ENCODE measurements at places on chromosomes 2 and 18.

- DNase-seq, result no peak
Measured at GRCh38 chr2:11862049-11862448, 115.6 kb downstream of the LPIN1 start.

DNA sequence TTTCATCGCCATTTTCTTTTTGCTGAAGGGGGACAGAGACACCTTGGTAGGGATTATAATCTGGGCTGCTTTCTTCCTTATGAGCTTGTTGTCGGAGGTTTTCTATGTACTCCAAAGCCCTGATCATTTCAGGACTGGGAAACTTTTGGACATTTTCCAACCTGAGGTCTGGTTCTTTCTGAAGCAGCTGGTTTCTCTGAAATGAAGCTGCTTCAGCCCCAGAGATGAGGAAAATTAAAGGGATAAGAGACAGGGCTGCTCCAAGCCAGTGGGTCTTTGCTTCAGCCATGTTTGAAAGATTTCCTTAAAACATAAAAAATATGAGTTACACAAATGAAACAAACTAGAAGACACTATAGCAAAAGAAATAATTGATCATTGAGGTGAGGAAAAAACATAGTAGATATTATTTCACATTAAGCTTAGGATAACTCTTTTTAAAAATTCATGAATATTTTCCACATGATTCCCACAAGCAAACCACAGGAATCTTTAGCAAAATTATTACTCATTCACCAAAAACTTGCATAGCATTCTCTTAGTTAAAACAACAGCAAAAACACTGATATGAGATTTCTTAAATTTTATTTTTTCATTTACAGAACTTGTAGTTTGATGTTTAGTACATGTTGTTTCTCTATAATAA lies 3.0 kb downstream of the SCG2 start:
- DNase-seq, result no peak

DNA sequence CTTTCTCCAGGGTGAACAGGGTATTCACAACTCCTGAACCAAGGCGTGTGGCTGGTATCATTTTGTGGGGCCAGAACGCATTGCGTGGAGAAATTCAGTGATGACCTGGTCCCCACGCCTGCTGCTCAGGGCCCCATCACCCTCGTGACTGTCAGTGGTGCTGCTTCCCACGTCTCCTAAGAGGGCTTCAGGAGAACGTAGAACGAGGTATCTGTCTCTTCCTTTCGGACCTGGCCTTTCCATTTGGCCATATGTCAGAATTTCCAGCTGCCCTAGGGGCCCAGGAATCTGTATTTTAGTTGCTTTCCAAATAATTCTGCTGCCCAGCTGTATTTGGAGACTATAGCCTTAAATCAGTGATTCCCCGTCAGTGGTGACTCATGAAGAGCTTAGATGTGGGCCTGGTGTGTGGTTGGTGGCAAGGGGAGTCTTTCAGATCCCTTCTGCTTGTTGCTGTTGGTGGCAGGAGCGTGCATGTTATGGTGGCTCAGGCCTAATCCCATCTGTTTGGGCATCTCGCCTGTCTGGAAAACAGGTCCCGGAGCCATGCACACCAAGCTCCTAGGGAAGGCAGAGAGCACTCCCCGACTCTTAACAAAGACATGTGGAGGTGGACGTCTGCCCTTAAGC lies 56.4 kb downstream of the NPAS2 start:
- DNase-seq, result no peak

- DNase-seq, result no peak
Measured at GRCh38 chr2:197294260-197294659, 16.3 kb downstream of the ANKRD44 start.

DNA sequence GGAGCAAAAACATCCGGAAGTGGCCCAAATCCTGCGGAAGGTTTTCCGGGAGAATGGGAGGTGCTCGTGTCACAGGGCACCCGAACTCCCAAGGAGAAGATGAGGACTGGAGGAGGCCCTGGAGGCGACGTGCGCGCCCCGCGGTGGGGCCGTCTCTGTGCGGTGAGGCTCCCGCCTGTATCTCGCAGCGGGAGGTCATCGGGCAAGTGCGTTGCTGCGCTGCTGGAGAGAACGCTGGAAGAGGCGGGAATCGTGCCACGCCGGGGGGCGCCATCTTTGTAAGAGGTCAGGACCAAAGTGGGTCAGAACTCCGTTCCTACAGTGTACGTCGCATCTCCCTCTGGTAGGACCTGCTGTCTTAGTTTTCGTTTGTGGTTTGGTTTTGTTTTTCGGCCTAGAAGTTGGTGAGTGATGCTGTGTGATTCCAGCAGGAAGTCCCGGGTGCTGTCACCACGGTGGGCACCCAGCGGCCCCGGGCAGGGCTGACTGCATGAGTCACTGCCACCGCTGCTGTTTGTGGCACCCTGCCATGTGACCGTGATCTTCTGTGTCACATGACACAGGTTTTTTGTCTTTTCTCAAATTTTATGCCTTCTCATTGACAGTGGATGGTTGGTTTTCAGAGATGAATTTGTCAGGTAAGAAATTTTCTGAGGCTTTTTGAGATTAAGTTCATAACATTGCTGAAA lies 21.5 kb upstream of the ATP9B start:
- no peak for DNase-seq

- DNase-seq, result no peak
Measured at GRCh38 chr2:164717000-164717803, 95.9 kb upstream of the GRB14 start.

GRCh38 chr2:186718903-186719302 lies 25.0 kb downstream of the FAM171B start:
- DNase-seq, result no peak

DNA sequence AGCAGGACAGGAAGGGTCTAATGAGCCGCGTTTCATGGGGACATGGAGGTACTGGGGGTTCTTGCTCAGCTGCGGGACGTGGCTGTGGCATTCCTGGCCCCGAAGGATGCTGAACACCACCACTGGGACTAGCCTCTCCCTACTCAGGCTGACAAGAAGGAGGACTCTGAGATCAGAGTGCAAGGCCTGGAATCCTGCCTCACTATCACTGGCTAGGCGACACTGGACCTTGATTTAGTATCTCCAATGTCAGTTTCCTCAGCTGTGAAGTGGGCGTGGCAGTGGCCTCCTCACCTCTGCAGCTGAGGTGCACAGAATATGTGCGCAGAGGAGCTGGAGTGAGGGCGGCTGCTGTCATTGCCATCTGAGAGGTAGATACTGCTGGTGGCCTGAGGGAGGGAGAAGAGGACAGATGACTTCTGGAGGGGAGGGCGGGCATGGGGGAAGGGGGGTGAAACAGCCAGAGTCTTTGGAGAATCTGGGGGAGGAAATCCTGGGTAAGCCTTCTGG lies 157.8 kb upstream of the CAPN13 start:
- DNase-seq, result no peak

DNA sequence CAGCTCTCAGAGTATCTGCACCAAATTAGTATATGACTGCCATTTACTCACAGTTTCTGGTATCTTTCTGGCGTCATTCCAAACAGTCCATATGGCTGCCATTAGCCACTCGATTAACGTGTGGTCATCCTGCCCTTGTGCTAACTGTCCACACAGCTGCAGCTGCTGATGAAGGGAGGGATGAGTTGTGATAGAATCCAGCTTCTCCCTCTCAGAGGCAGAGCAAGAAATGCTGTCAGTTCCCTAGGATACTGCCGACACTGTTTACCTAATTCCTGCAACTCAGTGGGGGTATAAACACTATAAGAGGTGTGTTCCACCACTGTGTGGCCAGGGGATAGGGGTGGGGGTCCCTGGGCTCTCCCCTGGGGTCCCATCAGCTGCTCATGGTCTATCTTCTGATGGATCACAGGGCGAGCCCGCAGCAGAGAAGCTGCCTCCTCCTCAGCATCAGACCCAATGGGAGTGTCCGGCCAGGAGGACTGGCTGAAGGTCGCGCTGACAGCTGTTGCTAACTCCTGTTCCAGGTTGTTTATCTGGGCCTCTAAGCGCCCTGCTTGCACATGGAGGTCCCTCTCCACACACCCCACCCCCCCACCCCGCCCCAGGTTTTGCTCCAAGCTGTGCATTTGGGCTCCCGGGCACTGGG lies 17.3 kb upstream of the KLHL23 start:
- no peak for DNase-seq

- DNase-seq, result no peak
Measured at GRCh38 chr2:231666171-231667095, 41.9 kb upstream of the PTMA start.

DNA sequence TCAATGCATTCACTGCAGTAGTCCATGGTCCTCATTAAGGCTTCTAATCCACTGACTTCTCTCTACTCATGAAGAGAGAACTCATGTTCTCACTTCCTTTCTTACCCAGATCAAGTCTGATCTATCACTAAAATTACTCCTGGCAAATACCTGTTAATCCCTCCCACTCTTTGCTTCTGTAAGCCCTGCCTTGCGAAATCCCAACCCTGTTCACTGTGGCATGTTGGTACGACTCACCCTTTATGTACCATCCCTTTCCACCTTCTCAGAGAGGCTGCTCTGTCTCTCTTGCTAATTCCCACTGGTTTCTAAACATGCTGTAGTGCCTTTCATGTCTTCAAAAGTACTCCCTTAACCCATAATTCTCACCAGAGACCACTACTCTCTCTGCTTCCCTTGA lies 272.2 kb upstream of the ACVR2A start:
- no peak for DNase-seq

DNA sequence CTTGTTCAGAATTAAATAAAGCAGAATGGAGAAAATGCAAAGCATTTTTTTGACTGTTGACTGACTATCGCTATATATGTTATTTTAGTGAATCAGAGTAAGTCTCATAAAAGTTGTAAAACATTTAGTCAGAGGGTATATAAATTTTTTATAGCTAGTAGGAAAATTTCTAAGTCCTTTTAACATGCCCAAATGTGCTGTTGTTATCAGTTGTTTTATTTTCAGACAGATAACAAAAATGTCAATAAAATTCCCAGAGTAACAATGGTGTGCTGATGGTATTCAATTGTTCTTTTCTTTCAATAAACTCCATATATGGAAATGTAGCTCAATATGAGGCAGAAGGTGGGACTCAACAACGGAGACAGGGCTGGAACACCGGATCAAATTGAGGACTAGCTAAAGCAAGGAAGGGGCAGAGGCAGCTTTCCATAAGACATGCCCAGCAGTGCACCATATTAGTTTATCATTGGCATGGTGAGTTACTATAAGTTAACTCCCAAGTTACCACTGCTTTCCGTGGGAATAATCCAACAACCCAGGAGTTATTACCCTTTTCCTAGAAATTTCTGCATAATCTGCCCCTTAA lies 26.6 kb downstream of the GULP1 start:
- no peak for DNase-seq

DNA sequence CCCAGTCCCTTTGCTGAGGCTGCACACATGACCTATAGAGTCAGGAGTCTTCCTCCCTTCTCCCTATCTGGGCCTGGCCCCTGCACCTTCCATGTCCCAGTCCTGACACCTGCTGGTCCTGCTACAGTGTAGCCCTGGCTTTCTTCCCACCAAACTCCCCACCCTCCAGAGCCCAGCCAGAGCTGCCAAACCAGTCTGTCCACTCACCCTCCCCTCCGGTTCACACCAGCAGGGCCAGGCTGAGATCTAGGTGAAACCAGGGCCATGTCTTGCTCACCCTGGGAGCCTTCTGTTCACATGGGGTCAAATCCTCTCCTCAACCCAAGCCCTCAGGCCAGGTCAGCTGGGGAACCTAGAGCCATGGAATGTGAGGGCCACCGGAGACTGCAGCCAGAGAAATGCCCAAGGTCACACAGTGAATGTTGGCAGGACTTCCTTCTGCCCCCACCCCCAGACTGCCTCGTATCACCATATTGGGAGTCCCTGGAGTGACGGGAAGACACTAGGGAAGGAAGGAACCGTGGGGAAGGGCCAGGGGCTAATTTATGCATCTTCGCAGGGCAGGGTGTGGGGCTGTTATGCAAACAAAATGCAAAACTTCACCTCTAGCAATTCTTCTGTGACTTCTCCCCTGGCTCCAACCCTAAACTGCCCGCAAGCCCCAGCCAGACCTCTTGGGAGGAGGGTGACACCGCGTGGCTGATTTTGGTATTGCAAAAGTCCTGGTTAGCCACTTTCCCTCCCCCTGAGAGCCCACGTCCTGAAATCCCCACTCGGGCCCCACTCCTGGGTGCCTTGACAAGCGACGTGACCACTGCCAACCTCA lies 14.6 kb downstream of the TNS1 start:
- peak; percentile 82 for DNase-seq

GRCh38 chr2:174059884-174060244 lies 94.7 kb upstream of the SP3 start:
- DNase-seq, result no peak

GRCh38 chr2:28201671-28202180 lies 190.9 kb upstream of the FOSL2 start:
- no peak for DNase-seq

DNA sequence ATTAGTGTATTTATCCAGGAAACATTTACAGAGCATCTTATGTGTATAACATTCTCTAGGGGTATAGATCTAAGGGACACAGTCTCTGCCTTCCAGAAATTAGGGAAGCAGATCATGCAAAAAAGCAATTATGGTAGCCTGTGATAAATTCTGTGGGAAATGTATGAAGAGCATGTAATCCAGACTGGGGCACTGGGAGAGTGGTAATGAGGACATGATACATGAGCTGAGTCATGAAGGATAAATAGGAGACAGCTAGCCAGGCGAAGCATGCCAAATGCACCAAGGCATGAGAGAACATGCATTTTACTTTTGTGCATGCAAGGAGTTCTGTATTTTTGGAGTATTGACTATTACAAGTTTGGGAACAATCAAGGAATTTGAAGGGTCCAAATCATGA lies 8.9 kb upstream of the RPRM start:
- no peak for DNase-seq

DNA sequence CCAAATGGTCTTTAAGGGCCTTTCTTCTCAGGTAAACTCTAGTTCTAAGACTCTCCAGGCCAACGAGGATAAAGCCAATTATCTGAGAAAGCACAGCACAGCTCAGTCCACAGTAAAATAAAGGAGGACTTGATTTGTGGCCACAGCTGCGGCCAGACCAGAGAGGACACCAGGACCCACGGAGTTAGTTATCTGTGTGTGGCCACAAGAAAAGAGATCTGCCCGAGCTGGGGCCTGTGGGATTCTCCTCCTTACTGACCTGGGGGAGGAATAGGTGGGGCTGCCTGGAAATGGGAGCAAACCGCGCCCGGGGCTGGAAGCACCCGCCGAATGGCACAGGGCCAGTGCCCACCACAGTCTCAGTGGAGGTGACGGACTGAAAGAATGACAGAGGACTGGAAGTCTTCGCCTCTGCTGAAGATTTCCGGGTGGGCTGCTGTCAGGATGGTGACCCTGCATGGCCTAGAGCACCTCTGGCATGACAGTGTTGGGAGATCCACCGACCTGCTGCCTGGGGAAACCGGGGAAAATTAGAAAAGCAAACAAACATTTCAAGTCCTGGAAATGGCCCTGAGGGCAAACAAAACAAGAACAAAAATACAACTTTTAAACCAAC lies 13.3 kb downstream of the PROC start:
- DNase-seq, result no peak

Data from activated naive CD8-positive, alpha-beta T cell treated with anti-CD3 and anti-CD28 coated beads, Interleukin-2, amount 50 U/mL, for 24 hours (primary cell).